ENCODE measurements at places on chromosomes 11 and 22.

- DNase-seq, result no peak
Observed at GRCh38 chr22:47409539-47410275, 647.3 kb downstream of the TBC1D22A start.

DNA sequence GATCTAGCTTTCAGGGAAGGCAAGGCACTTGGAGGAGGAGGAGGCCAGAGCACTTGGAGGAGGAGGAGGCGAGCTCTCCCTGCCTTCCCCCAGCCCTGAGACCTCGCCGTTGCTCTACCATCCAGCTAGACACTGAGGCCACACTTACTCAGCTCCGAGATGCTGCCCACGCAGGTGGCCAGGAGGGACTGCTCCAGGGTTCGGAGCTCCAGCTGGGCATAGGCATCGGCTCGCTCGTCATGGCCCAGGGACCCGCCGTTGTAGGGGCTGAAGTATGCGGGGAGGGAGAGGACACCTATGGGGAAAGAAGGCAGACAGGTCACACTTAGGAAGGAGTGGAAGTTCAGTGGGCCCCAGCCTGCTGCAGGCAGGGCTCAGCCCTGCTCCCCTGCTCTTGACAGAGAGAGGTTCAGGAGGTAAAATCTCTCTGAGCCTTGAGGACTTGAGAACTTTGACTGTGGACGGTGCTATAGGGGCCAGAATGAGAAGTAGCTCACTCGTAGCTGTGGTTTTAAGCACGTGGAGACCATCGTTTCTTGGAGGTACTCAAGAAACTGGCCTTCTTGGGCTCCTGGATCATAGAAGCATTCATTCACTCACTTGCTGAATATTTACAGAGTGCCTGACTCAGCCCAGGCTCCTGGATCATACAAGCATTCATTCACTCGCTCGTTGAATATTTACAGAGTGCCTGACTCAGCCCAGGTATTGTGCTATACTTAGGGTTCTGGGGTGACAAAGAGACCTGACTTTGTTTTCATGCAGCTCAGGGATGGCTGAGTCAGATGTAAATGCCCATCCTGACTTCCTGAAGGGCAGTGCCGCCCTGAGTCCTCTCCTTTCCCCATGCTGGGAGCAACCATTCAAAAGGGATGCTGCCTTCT is 99.2 kb downstream of the NAT10 start:
- no peak for DNase-seq

DNA sequence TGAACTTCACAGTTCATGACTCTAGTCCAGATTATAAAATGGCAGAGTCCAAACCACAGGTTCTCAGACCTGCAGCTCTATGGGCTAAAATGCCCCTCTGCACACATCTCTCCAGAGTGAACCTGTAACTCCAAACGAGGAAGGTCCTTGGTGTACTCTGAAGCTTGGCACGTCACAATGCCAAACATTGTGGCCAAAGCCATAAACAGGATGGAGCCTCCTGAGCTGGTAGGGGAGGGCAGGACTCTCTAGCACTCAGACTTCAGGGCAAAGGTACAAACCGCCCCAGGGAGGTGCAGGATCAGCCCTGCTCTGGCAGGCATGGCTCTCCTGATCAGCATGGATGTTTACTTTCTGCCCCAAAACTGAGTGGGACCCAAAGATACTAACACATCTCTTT is 2.3 kb downstream of the SCUBE2 start:
- no peak for DNase-seq

GRCh38 chr22:39630721-39631120 is 60.2 kb downstream of the CACNA1I start:
- DNase-seq, result no peak

- DNase-seq, result no peak
Observed at GRCh38 chr11:115238791-115239190, 265.4 kb downstream of the CADM1 start.

DNA sequence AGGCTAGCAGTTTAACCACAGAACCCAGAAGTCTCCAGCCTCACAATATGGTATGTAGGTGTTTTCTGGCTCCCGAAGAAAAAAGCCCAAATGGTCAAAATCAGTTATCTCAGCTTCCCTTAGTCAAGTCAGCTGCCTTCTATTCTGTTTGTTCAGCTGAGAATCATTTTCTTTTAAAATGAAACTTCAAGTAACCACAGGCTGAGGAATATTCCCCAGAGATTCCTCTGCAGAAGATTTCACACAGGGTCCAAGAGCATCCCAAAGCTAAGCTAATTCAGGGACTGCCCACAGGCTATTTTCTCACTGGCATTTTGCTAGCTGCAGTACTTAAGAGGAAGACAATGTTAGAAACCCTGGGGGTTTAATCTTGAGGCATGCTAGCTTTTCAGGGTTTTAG is 977.0 kb upstream of the CHORDC1 start:
- no peak for DNase-seq

DNA sequence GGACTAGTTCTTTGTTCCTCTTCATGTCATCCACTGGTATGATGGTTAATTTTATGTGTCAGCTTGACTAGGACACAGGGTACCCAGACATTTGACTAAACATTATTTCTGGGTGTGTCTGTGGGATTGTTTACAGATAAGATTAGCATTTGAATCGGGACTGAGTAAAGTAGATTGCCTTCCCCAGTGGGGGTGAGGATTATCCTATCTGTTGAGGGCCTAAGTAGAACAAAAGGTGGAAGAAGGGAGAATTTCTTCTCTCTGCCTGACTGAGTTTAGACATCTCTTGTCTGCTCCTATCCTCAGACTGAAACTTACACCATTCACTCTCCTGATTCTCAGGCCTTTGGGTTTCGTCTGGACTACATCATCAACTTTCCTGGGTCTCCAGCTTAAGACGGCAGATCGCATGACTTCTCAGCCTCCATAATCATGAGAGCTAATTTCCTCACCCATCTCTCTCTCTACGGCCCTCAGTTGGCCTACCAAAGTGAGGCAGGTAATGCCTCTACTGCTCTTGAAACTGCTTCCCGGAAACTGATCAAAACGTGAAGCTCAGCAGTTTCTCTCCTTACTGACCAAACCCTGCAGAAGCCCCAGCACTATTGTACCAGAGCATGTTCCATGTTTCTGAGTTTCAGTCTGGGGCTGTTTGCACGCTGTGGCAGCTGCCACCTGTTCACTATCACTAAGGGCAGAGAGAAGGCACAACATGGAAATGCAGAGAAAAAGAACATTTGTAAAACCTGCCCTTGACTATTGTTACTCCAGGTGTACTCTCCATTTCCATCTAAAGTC is 95.4 kb downstream of the NXPE2 start:
- no peak for DNase-seq

DNA sequence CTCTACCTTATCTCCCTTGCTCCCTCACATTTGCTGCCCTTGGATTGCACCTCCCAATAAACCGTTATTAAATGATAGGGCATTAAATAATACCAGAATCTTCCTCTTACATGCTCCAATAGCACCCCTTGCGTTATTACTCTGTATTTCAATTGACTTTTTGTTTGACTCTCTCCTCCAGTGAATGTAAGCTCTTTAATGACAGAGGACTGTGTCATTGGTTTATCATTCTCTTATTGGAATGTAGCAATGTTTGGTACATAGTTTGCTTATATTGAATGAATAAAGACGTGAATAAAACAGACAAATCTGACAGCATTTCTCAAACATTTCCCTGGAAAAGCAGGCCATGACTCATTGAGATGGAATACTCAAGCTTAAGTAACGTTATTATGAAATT is 8.7 kb upstream of the MPEG1 start:
- no peak for DNase-seq

DNA sequence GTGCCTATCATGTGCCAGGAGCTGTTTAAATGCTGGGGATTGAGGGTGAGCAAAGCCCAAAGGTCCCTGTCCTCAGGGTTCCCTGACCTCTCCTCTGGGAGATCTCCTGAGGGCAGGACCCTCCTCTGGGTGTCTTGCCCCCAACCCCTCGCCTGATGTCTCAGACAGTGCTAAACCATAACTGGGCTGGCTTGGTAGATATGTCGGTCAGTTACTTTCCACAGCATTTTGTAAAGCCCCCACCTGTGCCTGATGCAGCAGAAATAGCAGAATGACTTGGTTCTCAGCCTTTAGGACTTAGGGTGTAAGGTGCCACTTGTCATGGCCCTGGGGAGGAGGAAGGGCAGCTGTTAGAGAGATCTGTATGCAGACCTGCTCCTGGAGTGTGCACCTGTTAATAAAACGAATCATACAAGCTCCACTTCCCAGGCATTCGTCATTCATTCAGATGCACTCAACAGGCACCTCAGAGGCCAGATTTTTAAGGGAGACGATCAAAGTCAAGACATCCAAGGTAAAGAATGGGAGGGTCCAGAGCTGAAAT is 88.1 kb downstream of the TP53I11 start:
- no peak for DNase-seq

DNA sequence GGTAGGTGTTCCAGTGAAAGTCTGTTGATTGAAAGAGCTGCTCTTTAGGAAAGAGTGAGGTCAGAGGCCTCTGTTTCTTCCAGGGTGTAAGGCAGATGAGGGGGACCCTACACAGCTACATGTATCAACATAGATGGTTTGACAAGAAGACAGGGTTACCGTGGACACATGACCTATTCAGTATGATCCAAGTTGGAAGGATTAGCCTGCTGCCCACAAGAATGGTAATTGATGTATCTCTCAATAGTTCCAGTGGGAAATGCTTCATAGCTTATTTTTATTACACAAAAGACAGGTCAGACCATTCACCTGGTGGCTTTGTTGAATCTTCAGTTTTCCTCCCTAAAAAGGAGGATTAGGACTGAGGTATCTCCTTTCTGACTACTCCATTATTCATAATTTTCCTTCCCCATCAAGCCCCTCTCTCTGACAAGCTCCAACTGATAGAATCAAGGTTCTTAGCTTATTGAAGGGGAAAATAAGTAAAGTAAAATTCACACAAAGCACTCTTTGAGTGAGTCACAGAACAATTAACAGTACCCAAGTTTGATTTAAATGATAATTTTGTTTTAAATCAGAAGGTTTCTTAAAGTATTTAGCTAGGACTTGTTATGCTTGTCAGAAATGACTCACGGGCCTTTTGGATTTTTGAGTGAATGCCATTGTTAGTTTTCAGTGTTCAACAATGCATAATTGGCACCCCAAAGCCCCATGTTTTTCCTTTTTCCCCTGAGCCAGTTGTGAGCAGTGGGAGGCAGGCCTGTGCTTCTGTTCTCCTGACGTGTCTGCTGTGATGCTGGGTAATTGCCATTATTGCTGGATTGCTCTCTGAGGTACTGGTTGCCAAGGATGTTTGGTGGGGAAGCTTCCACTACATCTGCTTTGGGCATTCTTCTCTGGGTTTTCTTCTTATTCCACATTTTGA is 373.2 kb downstream of the DDX10 start:
- no peak for DNase-seq

GRCh38 chr22:49847751-49848689 is 5.6 kb upstream of the ZBED4 start:
- DNase-seq, result no peak

GRCh38 chr11:118804094-118804493 is 13.1 kb upstream of the DDX6 start:
- no peak for DNase-seq

DNA sequence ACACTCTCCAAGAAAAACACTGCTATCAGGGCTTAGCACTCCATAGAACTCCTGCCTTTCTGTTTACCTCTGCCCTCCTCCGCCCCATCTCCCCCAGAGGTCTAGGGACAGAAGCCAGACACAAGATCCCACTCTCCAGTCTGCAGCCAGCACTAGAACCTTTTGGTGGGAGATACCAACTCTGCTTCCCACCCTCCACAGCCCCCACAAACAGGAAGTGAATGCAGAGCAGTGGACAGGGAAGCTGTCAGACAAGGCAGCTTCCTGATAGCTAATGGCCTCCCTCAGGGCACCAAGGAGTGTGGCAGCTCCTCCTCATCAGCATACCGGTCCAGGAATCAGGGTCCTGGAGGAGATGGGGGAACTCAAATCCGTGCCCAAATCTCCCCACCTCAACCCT is 5.1 kb downstream of the SCN4B start:
- no peak for DNase-seq

DNA sequence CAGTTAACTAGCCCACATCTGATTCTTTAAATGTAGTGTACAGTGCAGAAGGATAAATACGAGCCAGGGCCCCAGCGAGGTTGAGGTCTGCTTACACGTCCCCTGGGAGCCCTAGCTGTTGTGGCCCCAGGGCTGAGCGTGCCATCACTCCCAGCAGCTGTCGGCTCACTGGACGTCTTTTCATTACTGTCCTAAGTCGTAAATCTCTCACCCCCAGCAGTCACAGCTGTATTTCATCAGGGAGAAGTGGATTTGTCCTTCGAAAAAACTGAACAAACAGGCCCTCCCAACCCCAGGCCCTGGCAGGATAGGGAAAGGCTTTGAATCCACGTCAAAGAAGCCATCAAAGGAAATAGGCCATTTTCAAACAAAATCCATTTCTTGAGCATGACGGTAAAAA is 110.4 kb upstream of the CSNK2A3 start:
- no peak for DNase-seq

DNA sequence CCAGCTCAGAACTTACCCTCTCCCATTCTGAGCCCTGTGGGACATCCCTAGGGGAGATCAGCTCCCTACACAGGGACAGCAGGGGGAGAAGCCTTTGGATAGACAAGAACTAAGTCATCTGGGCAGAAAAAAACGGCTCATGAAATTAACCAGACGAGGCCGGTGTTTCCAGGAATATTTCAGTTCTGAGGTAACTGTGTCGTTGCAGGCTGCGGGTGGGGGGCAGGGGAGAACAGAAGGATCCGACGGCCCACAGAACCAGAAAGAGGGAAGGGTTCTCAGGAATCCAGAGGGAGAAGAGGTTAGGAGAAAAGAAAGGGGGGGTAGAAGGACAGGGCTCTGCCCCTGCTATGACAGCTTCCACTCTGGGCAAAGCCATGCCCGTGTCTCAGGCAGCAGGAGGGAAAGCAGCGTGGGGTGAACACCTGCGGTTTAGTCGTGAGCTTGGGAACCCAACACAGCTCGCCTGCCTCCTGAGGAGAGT is 3.6 kb downstream of the CLCF1 start:
- no peak for DNase-seq

DNA sequence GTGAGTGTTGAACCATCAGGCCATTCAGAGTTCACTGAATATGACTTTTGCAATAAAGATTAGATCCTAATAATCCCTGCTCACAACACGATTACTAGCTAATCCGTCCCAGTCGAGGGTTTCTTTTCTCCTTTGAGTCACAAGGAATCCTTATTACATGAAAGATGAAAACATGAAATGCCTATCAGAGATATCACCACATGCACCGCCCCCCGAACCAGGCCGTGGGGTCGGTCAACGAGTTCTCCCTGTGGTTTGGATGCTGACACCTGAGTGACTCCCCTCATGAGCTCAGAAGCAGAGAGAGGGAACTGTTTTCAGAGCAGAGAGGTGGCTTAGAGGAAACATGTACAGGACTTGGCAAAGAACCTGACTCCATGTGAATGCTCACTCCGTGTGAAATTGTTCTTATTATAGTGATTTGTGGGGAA is 263.3 kb downstream of the ETS1 start:
- no peak for DNase-seq

GRCh38 chr11:45209891-45210699 is 63.7 kb downstream of the PRDM11 start:
- peak; percentile 84 for DNase-seq

GRCh38 chr22:22424210-22424800 is 84.2 kb downstream of the ZNF280B start:
- DNase-seq, result no peak

DNA sequence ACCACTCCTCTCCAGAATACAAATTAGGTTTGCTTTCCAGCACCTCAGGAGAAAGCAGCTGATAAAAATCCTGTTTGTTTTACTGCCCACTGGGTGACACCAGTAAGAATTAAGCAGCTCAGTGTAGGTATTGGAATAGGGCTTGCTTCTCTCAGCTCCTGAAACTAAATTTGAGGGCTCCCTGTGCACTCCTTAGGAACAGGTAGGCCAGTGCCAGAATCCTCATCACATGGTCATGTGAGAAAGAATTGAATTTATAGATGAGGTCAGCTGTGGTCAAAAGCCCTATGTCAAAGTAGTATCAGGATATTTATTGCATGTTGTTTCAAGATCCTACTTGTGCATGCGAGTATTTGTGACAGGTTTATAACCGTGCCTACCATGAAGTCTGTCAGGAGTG is 1.0 kb downstream of the PRSS23 start:
- DNase-seq, result no peak

All from forelimb muscle (tissue), 1 donor.